Activated gamma-delta T cell treated with anti-CD3 and anti-CD28 coated beads, Interleukin-2, amount 50 U/mL, for 16 hours (primary cell): ENCODE measurements at places on chromosomes 4 and X.

GRCh38 chr4:113588895-113589668 is 172.5 kb downstream of the CAMK2D start:
- no peak for DNase-seq

GRCh38 chr4:153798420-153798819 is 9.5 kb upstream of the SFRP2 start:
- DNase-seq = no peak

- DNase-seq = no peak
Measured at GRCh38 chr4:80814266-80814665, 216.2 kb upstream of the BMP3 start.

DNA sequence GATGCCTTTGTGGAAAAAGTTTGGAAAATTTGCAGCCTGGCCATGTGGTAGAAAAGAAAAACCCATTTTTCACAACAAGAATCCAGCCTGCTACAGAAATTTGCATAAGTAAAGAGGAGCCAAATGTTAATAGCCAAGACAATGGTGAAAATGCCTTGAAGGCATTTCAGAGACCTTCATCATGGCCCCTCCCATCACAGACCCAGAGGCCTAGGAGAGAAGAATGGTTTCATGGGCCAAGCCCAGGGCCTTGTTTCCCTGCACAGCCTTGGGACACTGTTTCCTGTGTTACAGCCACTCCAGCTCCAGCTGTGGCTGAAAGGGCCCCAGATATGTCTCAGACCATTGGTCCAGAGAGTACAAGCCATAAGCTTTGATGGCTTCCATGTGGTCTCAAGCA is 101.4 kb upstream of the LINC00632 start:
- DNase-seq = no peak
